ENCODE measurements at places on chromosomes 1 and 21.
A peak's percentile ranks its signal among the peaks of the same experiment; 100 is the strongest.

DNA sequence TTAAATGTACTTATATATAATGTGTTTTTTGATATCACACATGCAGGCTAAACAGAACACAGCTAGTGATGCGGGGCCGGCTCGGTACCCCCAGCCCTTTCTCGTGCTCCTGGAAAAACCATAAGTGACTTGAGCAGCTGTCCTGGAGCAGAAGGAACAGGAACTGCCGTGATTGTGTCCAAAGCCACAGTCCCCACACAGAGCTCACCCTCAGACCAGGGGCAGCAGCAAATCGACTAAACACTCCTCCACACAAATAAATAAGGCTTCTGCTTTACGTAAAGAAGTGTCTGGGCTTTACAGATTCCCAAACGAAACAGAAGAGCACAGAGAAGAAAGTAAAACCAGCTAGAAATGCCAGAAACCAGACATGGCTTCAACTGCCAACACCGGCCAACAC is 9.6 kb downstream of the UBE2J2 start:
- no peak for DNase-seq

- no peak for DNase-seq
Observed at GRCh38 chr1:6743189-6744101, 41.8 kb upstream of the CAMTA1 start.

DNA sequence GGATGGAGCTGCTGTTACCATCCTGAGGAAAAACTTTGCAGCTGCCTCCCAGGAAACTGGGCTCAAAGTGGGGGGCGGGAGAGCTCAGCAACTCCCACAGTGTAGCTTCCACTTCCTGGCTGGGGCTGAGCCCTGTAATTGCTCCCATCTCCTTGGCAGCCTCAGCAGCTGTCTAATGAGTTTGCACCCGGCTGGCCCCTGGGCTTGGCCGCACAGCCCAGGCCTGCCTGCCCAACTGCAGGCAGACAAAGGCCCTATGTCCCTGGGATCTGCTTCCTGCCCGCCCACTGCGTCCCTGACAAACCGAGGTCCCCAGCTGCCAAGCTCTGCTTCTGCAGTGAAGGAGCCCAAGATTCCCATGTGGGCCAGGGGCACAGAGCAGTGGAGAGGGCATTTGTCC is 30.1 kb downstream of the EDN2 start:
- no peak for DNase-seq

DNA sequence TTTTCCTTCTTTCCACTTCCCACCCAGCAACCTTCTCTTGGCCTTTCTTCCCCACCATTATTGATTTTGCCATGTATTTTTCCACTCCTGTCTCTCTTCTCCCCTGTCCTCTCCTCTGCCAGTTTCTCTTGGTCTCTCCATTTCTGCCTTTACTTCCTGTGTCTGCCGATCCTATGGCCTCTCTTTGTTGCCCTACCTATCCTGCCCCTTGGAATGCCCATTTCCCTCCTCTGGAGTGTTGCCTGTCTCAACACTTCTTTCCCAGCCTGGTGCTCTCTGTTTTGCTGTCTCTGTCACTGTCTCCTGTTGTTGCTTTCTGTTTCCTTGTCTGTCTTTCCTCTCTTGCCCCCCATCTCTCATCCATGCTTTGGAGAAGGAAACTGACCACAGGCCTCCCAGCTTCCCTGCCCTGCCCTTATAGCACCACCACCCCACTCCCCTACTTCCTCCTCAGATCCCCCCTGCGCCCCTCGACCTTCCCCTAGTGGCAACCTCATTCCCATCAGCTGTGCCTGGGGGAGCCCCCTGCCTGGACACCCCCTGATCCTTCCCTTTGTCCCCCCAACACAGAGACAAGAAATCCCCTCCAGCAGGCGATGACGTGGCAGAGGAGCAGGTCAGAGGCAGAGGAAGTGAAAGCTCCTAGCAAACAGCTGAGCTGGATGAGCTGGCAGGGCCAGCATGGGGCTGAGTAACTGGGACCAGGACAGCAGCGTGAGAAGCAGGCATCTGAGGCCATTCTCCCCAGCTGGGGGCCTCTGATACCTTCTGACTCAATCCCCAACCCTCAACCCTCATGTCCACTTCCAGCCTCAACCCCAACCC is 6.6 kb upstream of the ETV3L start:
- no peak for DNase-seq

- no peak for DNase-seq
Observed at GRCh38 chr1:226473325-226473724, 65.4 kb upstream of the PARP1 start.

- no peak for DNase-seq
Observed at GRCh38 chr1:81634294-81634693, 166.4 kb upstream of the ADGRL2 start.

DNA sequence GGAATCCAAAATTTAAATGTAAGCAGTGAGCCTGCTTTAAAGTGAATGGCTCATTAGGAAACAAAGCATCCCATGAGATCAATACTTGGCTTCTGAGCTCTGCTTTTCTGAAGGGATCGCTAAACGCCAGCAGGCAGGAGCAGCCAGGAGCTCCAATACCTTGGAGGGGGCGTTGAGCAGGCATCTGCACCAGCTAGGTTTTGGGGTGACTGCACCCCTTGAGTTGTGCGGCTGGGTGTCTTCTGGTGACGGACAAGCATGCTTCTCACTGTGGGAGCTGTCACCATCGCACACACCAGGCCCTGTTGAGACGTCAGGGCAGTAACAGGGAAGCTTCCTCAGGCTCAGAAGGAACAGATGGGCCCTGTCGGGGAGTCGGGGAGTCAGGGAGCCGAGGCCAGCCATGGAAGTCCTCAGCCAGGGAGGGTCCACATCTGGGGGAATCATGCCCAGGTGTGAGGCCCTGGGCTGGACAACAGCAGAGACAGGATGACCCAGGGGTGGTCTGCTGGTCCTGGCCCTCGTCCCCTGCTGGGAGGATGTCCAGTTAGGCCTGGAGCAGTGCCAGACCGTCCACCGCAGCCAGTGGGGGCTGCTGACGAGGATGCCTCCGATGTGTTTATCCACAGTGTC is 57.9 kb upstream of the ADARB1 start:
- DNase-seq = no peak

- no peak for DNase-seq
Observed at GRCh38 chr1:14320518-14320917, 278.0 kb upstream of the KAZN start.

GRCh38 chr1:111551623-111552411 is 48.4 kb upstream of the ADORA3 start:
- no peak for DNase-seq

- DNase-seq = peak; percentile 17
Observed at GRCh38 chr1:156082309-156083091, at the start of gene MEX3A. Gene MEX3A (minus strand): TSS chr1:156082465. CDS start chr1:156081998, 467 bp downstream.

DNA sequence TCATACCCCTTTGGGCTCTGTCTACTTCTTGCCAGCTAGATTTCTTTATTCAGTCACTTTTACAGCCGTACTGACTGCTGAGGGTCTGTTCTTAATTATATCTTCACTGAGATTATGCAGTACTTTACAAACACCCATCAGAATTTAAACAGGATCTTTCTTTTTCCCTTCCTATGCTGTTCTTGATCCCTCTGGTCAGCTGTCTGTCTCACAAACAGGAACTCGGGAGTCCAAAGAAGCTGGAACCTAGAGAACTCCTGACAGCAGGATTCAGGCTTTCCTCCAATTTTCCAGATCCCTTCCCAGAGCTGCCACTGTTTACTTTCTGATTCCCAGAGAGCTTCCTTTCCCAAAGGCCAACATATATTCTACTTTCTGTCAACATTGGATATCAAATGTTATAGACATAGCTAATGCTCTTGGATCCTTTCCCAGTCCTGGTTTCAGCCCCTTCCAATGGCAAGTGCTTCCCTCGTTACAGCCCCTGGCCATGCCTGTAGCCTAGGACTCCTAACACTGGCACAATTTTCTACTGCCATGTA is 59.5 kb downstream of the ATP2B4 start:
- DNase-seq = no peak

- DNase-seq = no peak
Observed at GRCh38 chr1:96510911-96511310, 210.7 kb upstream of the PTBP2 start.

DNA sequence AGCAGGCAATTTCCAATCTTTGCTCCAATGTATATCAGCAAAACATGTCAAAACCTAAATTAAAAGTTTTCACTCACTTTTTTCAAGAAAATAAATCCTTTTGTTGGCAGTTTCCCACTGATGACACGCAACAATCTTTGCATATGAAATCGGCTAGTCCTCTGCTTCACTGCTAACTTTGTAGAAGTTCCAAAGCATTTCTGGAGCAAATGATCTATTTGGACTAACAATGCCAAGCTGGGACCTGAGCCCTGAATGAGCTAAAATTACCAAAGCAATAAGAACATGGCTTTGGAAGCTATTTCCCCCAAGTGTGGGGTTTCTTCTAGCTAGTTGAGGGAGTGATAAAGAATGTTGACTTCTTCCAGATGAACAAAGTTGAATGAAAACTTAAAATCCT is 5.1 kb downstream of the BEND5 start:
- no peak for DNase-seq

DNA sequence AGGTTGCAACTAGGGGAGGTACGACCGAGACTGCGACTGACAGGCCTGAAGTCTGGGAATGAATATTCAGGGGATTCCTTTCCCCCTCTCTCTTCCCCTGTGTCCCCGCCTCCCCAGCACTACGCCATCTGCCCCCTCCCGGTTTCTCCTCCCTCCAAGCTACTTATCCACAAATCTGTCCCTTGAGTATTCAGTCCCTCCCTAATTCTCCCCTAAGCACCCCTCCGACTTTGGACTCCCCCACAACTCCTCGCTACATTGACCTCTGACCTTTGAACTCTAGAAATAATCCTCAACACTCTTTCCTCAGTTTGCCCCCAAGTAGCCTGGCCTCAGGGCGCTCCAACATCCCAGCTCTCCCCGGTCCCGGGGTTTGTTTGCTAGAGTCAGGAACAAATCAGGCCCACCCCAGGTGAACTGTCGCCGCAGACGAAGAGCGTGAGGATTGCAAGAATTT is 393 bp downstream of the LYSMD1 start:
- DNase-seq = no peak

DNA sequence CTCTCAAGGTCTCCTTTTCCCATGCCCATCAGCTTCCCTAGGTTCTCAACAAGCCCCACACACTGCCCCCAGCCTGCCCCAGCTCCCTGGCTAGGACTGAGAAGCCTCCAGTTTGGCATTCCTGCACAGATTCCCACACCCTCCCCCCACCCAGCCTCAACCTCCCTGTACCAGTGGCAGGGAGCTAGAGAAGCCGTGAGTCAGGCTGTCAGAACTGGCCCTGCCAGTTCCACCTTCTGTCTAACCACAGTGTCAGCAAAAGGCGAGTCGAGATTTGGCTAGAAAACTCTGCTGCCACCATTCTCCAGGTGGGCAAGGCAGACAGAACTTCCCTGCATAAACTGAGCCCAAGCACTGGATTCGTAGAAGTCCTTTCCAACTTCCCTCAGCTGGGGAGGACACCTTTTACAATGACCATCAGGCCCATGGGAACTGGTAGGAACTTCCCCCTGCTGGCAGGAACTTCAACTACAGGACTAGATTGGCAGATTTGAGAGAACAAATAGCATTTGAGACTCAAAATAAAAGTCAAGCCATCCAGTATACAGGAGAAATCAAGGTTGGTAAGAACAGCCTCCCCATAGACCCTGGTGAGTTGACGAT is 31.0 kb downstream of the TNNT2 start:
- no peak for DNase-seq

DNA sequence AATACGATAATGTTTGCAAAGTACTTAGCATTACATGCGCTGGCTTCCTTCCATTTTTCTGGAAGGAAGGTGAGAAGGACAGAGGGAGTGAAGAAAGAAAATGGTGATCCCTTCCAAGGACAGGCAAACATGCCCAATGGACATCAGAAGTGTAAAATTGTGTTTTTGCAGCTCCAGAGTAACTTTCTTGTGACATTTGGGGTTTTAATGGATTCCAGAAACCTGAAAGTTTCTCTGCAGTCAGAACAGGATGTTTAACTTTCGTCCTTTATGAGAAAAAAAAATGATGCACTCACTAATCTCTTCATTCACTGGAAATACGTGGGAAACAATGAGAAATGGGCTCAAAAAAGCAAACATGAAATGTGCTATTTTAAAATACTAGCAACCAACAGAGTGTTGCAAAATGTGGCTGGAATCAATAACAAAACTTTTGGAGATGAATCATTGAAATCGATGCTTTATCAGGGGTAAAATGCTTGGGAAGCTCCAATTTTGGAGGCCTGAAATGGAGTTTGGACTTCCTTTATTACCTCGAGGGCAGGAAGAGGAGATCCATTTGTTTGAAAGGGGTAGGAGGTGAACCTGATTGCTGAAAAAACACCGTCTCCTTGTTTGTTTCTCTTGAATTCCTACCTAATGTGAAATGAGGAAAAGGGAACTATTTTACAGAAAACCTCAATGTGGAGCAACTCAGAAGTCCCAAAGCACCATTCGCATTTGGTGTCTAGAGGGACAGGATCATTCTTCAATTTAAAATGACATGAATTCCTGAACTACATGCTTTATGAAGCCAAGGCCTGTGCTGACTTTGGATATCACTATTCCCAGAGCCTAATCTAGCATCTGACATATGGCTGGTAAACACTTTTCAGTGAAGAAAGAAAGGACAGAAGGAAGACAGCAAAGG is 129.5 kb downstream of the TRABD2B start:
- DNase-seq = no peak

DNA sequence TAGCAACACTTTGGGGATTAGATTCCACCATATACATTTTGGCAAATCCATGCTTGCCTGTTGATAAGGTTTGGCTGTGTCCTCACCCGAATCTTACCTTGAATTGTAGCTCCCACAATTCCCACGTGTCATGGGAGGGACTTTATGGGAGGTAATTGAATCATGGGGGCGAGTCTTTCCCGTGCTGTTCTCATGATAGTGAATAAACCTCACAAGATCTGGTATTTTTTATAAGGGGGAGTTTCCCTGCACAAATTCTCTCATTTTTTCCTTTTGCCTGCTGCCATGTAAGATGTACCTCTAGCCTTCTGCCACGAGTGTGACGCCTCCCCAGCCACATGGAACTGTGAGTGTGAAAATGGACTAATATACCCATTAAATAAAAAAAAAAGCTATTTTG is 265.3 kb downstream of the MRPL39 start:
- DNase-seq = no peak

- no peak for DNase-seq
Observed at GRCh38 chr21:38927776-38928175, 122.0 kb downstream of the ETS2 start.

- DNase-seq = no peak
Observed at GRCh38 chr1:102891868-102892625, 216.3 kb downstream of the COL11A1 start.

GRCh38 chr1:86750530-86750929 is 46.2 kb downstream of the SH3GLB1 start:
- no peak for DNase-seq

GRCh38 chr1:22264464-22265341 is 121.8 kb upstream of the WNT4 start:
- DNase-seq = no peak

DNA sequence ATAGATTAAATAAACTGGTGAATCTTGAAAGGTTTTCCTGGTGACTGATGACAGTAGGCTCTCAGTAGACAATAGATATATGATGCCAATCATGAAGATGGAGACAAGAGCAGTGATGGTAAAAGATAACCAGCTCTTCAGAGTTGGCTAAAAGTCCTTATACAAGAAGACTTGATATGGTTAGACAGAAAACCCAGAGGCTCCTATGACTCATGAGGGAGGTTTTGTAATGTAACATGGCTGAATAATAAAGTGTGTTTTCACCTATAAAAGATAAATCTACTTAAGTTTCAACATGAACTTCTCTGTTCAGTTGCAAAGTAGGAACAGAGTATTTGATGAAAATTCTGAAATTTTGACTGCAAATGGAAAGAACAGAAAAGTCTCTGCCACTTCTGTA is 12.7 kb upstream of the CRNN start:
- DNase-seq = no peak

GRCh38 chr1:178192686-178193085 is 98.8 kb downstream of the RASAL2 start:
- no peak for DNase-seq

- no peak for DNase-seq
Observed at GRCh38 chr1:3135073-3135702, 66.2 kb downstream of the PRDM16 start.

Data from effector memory CD4-positive, alpha-beta T cell (primary cell).